ENCODE measurements at places on chromosomes 16 and 17.

GRCh38 chr17:43952351-43952723 is 1.4 kb downstream of the PYY start:
- no peak for DNase-seq

DNA sequence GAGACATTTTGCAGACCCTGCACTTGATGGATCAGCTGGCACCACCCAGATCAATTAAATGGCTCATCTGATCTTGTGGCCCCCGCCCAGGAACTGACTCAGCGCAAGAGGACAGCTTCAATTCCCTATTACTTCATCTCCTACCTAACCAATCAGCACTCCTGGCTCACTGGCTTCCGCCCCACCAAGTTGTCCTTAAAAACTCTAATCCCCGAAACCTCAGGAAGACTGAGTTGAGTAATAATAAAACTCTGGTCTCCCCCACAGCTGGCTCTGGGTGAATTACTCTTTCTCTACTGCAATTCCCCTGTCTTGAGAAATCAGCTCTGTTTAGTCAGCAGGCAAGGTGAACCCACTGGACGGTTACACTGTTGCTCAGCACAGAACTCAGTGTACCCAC is 23.6 kb downstream of the SPPL2C start:
- DNase-seq = no peak

DNA sequence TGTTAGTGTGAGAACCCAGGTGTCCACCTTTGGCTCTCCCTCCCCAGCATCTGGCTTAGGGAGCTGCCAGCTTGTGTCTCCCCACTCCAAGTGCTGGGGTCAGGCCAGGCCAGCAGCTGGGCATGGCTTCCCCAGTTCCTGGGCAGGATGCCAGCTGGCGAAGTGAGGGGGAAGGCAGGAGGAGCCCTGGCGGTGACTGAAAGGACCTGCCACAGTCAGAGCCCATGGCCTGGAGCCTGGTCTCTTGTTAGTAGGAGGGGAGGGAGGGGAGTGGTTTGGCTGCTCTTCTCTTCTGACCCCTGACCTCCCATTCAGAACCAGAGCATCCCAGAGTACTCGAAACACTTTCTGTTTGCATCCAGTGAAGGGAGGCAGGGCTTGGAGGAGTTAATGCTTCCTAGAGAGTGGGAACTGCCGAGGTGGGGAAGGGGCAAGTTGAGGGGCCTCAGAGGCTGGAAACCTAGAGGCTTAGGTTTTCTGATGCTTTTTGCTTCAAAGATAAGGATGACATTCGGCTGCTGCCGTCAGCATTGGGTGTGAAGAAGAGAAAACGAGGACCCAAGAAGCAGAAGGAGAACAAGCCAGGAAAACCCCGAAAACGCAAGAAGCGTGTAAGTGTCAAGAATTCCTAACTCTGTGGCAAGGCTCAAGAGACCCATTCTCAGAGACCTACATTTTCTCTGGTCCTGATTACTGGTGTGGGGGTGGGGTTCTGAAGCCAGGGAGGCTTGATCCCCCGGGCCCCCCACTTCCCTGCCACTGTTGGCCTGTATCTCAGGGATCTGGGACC is 772 bp downstream of the CHD3 start:
- no peak for DNase-seq

DNA sequence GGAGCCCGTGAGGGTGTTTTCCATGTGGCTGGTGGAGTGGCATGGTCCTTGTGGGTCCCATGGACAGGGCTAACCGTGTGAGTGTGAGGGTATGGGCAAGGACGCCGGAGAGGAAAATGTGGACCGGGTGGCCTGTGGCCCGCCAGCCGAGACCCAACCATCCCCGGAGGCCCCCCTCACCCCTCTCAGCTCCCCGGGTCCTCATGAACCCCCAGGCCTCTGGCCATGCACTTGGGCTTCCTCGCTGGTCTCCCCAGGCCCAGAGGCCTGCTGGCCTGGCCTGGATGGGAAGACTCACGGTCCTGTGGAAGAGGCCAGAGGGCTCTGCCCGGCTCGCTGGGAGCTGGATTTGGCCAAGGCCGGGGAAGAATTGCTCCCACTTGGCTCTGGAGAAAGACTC is 13.1 kb downstream of the RAP1GAP2 start:
- DNase-seq = no peak

DNA sequence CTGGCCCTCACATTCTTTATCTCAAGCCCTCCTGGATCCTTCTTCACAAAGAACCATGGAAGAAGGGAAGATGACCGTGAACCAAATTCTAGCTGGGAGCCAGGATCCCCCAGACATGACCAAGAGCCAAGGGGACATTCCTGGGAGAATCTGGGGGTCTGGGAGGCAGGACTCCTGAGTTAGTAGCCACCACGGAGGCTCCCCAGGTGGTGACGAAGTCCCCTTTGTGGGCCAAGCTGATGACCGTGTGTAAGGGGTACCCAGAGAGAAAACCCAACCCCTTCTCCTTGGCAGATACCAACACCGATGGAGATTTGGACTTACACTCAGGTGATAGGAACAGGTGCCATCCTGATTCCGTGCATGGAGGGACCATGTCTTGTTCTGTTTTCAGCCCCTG is 6.8 kb upstream of the GFAP start:
- DNase-seq = no peak

- no peak for DNase-seq
Measured at GRCh38 chr16:83244057-83244456, 563.7 kb upstream of the HSBP1 start.

Data from activated CD8-positive, alpha-beta memory T cell treated with anti-CD3 and anti-CD28 coated beads, Interleukin-2, amount 10 ng/mL, durations not matched to agents 7 days and 5 days (primary cell).